ENCODE measurements at places on chromosomes 6 and 20.

DNA sequence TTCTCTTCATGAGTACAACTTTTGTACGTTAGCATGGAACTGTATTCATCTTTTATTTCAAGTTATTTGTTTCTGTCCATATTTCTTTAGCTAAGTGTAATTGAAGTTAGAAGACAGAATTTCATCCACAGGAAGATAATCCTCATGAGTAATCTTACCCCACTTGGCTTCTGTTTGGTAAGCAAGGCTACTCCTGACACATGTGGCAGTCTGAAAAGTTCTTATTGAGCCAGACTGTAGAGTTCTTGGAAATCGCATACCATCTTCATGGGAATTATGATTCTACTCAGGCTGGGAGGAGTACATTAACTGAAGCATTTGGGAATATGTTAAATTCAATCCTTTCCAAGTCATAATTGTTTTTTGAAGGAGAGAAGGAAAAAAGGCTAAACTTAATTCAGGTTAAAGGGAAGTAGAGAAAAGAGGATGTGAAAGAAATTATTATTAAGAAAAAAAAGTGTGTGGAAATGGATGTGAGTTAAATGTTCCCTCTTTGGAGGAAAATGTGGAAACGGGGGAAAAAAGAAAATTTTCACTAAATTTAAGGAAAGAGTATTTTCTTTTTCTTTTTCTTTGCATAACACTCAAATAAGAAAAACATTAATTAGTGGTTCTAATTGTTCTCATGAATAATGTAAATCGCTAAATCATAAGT, 41.5 kb upstream of the TENT5A start:
- no peak for DNase-seq

DNA sequence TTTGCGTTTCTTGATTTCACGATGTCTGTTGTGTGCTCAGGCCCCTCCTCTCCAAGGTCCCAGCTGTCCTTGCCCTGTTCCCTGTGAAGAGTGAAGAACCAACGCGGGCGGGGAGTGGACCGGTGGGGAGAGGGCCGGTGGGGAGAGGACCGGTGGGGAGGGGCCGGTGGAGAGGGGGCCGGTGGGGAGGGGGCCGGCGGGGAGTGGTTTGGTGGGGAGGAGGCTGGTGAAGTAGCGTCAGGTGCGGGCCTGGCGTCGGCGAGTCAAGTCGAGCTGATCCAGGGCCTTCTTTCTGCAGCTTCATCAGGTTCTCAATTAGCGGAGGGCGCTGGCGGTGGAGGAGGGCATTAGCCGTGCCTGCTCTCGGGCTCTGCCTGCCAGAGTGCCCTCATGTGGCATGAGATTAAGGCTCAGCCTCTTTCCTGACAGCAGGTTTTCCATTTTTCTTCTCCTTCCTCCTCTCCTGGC, 21.2 kb upstream of the BHLHE23 start:
- no peak for DNase-seq

DNA sequence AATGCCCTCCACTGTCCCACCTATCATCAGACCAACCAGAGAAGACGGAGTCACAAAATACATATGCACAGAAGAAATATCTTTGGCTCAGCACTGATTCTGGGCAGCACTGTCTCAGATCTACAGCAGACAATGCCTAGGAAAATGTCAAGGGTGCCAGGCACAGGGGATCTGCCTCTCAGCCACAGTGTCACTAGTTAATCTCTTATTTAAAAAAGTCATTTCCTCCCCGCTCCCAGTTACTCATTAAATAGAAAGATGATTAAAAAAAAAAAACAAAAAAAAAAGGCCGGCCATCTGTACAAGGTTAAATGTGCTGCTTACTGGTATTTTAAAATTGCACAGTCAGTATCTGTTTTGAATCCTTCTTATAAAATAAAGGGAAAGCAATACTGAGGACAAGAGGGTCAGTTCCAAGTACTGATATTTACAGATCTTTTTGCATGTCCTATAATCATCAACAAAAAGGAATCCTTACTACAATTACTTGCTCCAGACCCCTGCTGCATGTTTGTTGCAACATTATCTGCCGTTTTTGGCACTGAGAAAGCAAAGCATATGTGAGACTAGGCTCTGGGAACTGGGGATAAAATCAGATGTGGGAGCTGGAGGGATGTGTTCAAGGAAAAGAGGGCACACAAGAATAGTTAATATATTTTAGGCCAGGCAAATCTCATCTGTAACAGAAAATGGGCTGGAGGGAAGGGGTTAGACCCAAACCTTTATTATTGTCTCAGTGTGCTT, 299.3 kb downstream of the KIF16B start:
- no peak for DNase-seq

DNA sequence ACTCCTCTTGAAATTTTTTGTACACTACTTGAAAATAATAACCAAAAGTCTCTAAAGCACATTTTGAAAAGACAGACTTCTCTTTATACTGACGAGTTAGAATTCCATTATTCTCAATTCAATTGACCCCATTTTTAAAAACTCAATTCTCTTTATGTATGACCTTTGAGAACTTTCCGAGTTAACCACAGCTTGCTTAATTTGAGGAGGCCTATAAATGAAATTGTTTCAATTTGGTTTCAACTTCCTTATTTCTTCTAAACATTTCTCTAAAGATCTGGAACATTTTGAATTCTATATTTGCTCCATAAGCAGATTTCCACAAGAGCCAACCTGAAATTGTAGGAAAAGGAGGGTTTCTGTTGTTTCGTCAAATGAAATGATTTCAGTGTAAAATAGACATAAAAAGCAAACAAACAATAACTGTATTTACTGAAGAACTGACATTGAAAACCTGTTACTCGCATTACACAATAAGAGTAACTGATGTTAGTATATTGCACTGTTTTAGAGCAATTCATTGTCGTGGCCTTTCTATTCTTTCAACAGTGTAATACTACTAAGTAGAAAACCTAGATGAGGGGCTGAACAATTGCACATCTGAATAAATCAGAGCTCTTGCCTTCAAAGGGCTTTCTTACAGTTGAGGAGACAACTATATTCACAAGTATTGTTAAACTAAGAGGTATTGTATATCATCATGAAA, 223.6 kb downstream of the HIVEP2 start:
- DNase-seq = no peak

DNA sequence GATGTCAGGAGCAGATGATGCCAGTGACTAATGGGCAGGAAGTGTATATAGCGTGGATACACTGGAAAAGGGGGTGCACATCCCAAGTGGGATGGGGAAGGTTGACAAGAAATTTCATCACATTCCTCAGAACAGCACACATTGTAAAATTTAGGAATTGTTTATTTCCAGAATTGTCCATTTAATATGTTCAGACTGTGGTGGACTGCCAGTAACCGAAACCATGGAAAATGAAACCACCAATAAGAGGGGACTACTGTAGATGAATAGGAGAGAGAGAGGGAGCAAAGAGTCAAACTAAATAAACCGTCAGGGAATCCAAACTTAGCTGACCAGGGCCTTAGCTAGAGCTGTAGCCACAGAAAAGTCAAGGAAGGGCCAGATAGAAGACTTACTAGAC, 164.4 kb upstream of the PRDM1 start:
- no peak for DNase-seq

GRCh38 chr20:1536893-1537730, 20.4 kb downstream of the SIRPD start:
- no peak for DNase-seq

GRCh38 chr20:63265891-63266515, 6.6 kb upstream of the ARFGAP1 start:
- DNase-seq = no peak

DNA sequence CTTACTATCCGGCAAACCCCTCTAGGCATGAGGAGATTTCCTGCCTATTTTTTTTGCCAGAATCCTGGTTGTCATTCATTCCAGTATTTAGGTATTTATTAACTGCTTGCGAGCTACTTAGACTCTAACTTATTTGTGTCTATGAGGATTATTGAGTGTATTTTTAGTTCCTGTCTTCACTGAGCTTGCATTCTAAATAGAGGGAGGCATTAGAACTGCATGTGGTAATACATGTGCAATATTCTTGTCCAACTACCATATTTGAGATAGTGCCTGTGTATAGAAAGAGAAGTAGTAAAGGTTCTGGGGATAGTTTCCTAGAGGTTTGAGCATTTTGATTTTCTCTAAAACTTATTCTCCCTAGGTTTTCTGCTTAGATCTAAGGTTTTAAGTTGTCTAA, 308.9 kb downstream of the EYA4 start:
- no peak for DNase-seq

GRCh38 chr6:14770040-14770439, 475.8 kb upstream of the JARID2 start:
- DNase-seq = no peak

DNA sequence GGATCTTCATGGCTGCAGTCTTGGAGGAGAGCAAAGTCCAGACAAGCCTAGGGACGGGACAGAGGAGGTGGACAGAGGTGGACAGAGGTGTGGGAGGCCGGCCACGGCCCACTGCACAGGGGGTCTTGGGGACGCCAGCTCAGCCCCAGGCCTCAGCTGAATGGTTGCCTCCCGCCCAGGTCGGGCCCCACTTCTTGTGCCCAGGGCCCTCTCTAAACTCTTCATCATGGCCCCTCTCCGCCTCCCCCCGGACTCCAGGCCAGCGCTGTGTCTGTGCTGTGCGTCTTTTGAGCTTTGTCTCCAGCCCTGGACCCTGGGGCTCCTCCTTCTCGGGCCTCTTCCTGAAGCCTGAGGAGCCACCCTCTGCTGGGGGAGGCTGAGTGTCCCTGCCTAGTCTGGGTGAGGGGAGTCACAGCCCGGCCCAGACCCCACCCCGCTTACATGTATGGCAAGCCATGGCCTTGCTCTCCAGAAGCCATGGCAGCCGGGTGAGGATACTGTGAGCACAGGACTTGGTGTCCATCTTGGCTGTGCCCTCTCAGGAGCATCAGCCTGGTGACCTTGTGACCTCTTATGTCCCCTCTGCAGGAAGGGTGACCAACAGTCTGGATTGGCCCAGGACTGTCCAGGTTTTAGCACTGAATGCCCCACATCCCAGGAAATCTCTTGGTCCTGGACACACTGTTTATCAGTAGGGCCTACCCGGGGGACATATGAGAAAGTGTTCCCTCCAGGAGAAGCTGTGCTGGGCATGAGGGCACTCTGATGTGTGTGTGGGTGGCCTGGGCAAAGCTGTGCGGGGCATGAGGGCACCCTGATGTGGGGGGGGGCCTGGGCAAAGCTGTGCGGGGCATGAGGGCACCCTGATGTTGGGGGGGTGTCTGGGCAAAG, 9.4 kb upstream of the NPBWR2 start:
- peak; percentile 39 for DNase-seq

DNA sequence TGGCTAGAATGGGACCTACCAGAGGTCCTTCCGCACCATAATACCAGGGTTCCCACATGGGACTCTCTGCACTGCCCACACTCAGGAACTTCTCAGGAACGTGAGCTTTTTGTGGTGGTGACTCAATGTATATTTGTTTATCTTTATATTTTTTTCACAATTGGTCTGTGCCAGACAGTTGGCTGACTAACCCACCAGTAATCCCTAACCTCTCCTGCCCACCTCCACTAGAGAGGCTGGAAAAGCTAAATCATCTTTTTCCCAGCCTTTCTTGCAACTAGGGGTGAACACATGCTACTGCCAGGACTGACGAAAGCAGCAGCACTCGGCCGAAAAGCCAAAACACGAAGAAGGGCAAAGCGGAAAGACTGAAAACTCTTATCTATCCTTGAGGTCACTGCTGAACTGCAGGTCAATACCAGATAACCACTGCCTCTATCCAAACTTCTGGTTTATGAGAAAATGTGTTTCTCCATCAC, 112.9 kb downstream of the TRERF1 start:
- no peak for DNase-seq

GRCh38 chr6:125117818-125118217, 35.8 kb upstream of the TPD52L1 start:
- no peak for DNase-seq

GRCh38 chr6:10383331-10384090, 31.4 kb downstream of the TFAP2A start:
- no peak for DNase-seq

DNA sequence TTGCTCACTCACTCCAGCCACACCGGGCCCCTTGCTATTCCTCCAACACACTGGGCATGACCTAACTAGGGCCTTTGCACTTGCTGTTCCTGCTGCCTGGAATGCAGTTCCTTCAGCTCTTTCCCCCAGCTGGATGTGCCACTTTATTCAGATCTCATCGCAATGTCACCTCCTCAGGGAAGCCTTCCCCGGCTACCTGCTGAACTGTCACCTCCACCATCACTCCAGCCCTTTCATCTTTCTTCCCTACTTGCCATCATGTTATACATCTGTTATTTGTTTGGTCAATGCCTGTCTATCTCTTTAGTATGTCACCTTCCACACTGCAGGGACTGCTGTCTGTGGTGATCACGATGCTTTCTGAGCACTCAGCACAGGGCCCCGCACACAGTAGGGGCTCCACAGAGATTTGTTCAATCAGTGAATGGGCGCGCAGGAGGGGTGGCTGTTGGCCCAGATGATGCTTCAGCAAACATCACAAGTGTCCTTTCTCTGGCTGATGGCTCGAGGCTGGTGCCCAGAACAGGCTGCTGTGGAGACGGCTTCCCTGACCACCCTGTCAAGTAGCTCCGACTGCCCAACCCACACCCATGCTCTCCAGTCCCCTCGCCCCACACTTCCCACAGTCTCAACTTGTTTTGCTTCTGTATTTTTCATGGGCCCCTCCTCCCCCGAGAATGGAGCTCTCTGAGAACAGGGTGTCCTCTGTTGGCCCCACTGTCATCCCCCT, 31.8 kb downstream of the CEBPB start:
- no peak for DNase-seq

DNA sequence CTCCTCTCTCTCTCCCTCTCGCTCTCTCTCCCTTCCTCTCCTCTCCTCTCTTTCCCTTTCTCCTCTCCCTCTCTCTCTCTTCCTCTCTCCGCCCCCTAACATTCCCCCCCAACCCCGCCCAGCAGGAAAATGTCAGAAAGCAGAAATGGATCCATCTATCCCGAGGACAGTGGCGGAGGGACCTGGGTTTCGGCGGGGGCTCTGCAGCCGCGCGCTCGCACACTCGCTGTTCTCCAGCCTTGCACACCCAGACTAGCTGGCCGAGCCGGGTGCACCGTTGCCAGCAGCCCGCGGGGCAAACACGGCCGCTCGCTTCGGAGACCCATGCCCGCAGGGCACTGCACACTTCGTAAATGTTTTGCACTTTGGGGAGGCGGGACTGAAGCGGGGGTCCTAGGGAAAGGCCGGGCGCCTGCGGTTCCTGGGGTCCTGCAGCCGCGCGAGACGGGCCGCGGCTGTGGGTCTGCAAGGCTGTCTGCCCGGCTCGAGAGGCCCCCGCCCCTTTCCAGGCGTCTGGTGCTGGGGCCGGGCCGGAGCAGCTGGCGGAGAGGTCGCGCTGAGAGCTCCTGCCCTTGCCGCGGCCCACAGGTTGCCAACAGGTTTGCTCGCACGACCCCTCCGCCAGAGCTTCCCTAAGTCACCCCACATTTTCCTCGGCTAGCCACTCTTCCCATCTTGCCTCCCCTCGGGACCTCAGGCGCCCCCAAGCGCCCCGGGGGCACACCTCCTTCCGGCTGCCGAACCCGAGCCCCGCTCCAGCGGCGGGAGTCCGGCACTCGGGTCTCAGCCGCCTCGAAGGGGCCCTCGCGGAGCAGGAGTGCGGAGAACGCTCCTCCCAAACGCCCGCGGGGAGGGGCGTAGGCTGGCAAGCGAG, 818 bp upstream of the MDGA1 start:
- peak; percentile 79 for DNase-seq

GRCh38 chr20:20259533-20259932, 108.4 kb upstream of the INSM1 start:
- no peak for DNase-seq

- peak; percentile 44 for DNase-seq
Observed at GRCh38 chr6:41644297-41644879, 6.1 kb downstream of the MDFI start.

- no peak for DNase-seq
Observed at GRCh38 chr6:157732007-157732406, 91.0 kb upstream of the SNX9 start.

- DNase-seq = no peak
Observed at GRCh38 chr6:136751991-136752390, 40.3 kb downstream of the MAP3K5 start.
